Activated naive CD4-positive, alpha-beta T cell treated with anti-CD3 and anti-CD28 coated beads, Interleukin-2, amount 50 U/mL, for 16 hours (primary cell): ENCODE measurements at places on chromosomes 1 and 21.
A peak's percentile ranks its signal among the peaks of the same experiment; 100 is the strongest.

GRCh38 chr1:230836793-230837192 lies 31.5 kb downstream of the C1orf198 start:
- no peak for DNase-seq

DNA sequence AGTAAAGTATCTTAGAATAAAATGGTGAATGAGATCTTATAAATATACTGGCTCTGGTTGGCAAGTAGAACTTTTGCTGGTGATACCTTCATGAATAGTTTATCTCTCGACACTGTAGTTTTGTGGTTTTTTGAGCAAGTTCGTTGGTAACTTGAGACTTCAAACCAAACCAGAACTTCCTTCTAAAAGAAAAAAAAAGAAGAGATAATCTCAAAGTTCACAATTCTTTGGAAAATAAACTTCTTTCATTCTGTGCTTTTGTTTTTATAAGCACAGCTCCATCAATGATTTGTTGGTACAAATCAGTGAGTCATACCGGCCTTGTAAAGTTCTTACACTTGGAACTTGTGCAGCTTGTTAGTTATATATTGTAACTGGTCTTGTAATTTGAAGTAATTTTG lies 2.3 kb downstream of the HIPK1 start:
- no peak for DNase-seq

DNA sequence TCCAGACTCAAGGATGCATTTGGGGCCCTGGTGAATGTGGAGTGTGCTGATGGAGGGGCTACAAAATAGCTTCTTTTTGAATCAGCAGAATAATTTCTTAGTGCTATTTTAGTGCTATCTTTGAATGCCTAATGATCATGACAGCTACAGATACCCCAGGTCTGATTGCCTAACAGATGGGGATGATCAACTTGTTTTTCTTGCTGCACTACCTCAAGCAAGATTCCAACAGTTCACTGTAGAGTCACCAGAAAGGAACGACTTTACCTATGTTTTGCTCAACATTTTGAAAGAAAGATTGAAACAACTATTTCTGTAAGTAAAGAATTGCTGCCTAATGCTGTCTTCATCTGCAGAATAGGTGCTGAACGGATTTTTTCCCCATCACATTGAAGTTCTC lies 42.6 kb upstream of the VAV3 start:
- DNase-seq, result no peak

DNA sequence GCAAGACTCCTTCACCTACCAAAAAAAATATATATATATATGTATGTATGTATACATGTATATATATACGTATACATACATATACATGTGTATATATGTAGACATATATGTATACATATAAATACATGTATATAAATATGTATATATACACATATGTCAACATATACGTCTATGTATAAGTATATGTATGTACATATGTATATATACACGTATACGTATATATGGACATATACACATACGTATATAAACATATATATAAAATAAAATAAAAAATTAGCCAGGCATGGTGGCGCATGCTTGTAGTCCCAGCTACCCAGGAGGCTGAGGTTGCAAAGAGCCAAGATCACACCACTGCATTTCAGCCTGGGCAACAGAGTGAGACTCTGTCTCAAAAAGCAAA lies 31.6 kb downstream of the BRWD1 start:
- no peak for DNase-seq

- DNase-seq, result peak; percentile 82
Measured at GRCh38 chr1:46446646-46447498, 42.8 kb upstream of the DMBX1 start.

DNA sequence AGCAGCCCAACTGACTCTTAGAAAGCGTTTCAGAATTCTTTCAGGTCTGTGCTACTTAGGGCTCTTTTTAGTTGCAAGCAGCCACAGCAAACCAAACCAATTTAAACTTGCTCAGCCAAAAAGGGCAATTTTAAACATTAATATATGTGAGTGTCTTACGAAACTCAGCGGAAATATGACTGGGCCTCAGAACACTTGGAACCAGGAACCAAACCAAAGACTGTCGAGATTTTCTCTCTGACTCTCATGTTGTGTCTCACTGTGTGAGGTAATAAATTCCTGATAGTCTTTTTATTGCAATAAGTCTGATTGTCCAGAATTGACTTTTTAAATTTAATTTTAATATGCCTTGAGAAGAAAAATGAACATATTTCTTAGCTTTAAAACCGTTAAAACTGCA lies 122.3 kb downstream of the SYF2 start:
- no peak for DNase-seq

DNA sequence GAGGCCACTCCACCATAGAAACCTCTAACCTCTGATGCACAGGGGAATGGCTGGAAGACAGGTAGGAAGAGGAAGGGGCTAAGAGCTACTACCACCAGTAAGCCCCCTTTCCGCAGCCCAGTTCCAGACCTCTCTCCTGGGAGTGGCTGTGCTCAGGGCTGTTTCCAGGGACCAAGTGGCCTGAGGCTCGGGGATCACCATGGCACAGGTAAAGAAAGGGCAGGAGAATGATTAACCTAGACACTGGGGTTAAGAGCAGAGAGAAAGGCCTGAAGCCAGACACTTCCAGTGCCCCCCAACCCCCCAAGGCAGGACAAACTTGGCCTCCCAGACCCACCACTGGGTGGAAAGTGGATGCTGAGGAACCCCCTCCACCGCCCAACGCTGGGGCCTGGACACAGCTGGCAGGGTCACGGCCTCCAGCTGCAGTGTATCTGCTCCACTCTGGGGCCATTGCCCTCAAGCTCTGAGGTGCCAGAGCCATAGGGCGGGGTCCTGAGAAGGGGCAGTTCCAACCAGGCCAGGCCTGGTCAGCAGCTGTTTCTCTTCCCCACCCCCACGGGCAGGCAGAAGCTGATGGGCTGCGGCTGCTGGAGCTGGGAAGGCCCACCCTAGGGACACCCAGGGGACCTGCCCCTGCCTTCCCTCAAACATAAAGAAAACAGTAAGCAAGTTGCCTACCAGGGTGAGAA lies 2.6 kb downstream of the TAGLN2 start:
- no peak for DNase-seq

GRCh38 chr1:240656531-240656930 lies 44.6 kb upstream of the GREM2 start:
- DNase-seq, result no peak

GRCh38 chr1:11157867-11158266 lies 31.3 kb upstream of the ANGPTL7 start:
- no peak for DNase-seq

- no peak for DNase-seq
Measured at GRCh38 chr1:150525348-150525747, 9.8 kb downstream of the FALEC start.

- no peak for DNase-seq
Measured at GRCh38 chr1:244163861-244164510, 112.9 kb downstream of the ZBTB18 start.

DNA sequence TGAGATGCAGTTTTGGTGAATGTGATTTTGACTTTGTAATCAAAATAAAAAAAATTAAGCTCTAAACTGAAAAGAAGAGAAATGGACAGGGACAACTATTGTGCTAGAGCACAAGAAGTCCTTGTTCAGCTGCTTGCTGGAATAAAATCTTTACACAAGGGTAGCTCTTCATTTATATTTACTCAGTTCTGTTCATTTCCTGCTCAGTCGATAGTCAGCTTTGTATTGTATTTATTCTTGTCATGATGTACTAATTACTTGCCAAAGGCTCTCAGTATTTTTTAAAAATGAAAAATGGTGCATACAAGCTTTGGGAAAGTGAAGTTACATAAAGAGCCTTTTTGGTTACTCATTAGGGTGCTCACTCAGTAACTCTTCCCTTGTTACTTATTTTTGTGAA lies 17.8 kb downstream of the F5 start:
- no peak for DNase-seq

DNA sequence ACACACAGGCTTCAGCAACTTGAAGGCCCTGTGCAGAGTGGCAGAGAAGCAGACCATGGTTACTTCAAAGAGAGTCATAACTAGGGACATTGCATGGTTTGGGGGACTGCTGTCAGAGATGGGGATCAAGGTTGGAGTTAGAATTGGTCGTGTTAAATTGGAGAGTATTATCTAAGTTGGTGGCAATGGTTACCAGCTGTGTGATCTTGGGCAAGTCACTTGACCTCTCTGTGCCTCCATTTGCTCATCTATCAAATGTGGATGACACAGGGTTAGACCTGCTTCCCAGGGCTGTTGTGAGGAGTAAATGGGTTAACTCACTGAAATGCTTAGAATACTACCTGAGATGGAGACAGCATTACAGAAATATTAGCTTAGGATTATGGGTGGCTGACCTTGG lies 91.1 kb downstream of the PAX7 start:
- DNase-seq, result no peak

DNA sequence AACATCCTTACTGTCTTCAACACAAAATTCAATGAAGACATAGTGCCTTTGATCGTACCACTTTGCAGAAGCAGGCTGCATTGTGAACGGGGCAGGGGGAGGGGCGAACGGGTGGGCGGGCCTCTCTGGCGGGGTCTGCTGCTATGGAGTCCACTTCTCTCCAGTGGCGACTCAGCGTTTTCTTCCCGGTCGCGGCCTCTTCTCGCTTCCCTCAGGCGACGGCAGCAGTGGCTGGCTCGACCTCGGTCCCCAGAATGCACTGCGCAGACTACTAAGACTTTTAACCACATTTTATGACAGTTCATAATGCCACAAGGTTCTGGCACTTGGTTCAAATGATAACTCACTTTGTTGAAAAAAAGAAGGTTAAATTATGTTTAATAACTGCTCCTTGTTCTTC lies 21.2 kb downstream of the GBP2 start:
- DNase-seq, result no peak

DNA sequence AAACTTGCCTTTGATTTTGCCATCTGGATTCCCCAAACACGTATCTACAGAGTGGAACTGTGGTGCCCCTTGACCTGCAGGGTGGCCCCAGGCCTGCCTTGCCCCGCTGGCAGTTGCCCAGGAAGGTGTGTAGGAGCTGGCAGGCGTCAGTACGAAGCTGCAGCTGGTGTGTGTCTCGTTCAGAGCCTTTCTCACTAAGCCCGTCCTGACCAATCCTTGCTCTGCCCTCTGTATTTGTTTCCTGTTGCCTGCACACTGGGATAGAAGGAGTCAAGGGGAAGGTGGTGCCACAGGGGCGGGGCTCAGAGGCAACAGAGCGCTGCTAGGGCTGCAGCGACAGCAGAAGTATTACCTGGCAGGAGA lies 5.2 kb upstream of the VSIG8 start:
- DNase-seq, result no peak

GRCh38 chr1:57250021-57250420 lies 173.8 kb downstream of the DAB1 start:
- no peak for DNase-seq

DNA sequence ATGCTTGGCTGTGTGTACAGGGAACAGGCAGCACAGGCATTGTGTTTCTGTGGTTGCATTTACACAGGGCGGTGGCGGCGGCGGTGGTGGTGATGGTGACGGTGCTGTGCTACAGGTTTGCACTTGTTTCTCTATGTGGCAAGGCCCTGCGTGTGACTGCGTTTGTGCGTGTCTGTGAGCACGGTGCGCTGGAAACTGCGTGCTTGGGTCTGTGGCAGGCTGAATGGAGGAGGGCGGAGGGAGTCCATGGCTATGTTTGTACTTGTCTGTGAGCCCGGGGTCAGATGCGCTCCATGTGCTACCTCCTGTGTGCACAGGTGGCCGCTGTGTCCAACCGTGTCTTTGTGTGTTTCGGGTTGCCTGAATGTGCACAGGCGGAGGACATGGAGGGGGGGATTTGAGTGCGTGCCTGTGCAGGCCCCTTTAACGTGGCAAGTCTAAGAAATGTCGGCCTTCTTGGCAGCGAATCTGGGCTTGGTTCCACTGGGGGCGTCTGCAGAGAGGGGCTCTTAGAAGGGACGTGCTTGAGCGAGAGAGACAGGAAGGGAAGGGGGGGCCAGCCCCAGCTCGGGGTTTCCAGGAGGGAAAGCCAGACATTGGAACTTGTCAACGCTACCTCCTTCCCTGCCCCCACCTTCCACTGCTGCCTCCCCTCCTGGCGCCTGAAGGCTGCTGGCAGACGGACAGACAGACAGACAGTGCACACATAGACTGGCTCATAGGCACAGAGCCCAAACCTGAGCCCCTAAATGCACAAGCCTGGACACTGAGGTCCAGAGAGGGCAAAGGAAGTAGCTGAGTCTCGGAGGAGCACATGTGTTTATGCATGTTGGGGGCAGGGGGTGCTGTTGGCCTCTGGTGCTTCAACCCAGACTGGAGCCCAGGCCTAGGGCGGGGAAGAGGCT lies 32.7 kb upstream of the WASF2 start:
- DNase-seq, result peak; percentile 74

GRCh38 chr1:175823406-175823805 lies 80.0 kb upstream of the TNR start:
- DNase-seq, result no peak

GRCh38 chr1:225654277-225654597 lies 1.3 kb upstream of the ENAH start:
- no peak for DNase-seq

DNA sequence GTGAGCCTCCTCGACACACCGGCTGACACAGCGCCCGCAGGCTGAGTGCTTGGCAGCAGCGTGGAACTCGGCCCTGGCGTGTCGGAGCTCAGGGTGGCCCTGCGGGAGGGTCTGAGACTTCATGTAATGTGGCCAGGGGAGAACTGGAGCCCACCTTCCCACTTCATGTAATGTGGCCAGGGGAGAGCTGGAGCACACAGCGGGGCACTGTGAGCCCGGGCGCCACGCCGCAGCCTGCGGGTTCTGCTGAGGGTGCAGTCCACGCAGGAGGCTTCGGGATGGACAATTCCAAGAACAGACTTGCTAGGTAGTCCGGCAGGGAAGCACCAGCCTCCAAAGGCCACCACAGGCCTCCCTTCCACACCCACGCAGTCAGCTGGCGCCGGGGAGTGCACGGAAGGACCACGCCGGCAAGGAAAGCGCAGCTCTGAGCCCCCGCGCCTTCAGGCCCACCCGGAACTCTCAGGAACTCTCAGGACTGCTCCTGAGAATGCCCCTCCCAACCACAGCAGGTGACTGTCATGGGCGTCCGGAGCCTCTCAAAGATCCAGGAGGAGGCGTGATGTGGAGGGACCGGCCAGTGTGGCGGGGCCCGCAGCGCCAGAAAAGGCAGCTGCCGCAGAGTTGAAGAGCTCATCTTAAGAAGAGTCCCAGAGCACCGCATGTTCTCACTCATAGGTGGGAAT lies 19.3 kb upstream of the ADARB1 start:
- no peak for DNase-seq

DNA sequence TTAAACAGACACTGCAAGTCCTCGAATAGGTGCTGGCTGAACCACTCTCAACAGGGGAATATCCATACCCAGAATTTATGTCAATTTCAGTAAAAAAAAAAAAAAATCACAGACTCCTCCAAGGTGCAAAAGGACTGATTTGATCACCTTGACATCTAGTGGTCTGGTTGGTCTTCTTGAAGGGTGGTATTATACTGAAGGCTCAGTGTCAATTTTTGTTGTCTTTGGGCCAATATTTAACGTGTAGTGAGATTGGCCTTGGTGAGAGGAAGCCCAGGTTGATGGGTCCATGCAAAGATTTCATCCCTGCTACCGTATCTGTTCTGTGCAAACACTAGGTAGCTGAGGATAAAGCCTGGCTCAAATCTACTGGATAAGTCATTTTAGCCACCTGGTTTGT lies 4.0 kb upstream of the GBP5 start:
- DNase-seq, result no peak

- no peak for DNase-seq
Measured at GRCh38 chr21:42366292-42367010, at the start of gene TFF1. Gene TFF1 (minus strand): TSS chr21:42366535. CDS start chr21:42366495, 40 bp downstream.

GRCh38 chr1:81618376-81618775 lies 182.4 kb upstream of the ADGRL2 start:
- no peak for DNase-seq

GRCh38 chr1:203720242-203720641 lies 44.7 kb upstream of the LAX1 start:
- no peak for DNase-seq
